ENCODE measurements at places on chromosomes 2 and 18.

DNA sequence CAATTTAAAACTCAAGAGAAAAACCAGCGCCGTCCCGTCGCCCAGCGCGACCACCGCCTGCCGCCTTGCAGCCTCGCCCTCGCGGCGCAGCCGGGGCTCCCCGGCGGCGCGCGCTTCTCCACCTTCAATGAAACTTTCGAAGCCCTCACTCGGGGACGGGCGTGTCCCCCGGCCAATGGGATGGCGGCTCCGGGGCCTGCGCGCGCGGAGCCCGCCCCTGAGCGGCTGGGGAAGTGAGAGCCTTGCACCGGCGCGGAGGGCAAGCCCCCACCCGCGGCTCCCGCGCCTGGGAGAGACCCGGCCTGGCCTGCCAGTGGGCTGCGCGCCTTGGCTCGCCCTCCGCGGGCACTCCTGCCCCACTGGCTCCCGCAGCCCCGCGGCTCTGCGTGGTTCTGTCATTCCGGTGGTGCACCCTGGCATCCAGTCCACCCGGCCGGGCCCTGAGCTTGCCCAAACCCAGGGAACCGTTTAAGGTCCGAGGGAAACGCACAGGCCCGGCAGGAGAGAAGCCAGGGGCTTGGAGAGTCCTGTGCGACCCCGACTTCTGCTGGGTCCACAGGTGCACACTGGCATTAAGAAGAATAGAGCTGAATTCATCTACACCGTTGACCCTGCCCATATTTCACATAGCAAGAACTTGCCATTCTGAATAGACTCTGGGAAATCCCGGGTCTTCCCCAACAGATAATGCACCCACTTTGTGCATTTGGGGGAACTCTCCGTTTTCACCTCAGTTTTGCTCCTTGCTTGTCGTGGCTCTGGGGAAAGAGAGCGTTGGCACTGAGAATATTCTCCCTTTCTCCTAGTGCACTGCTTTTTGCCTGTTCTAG lies at the start of gene PIEZO2:
Gene PIEZO2 (minus strand): TSS at position 129 of the 830 bp plus-strand sequence. CDS start 981 bp downstream, outside the sequence.
- DNase-seq, result peak; percentile 63

DNA sequence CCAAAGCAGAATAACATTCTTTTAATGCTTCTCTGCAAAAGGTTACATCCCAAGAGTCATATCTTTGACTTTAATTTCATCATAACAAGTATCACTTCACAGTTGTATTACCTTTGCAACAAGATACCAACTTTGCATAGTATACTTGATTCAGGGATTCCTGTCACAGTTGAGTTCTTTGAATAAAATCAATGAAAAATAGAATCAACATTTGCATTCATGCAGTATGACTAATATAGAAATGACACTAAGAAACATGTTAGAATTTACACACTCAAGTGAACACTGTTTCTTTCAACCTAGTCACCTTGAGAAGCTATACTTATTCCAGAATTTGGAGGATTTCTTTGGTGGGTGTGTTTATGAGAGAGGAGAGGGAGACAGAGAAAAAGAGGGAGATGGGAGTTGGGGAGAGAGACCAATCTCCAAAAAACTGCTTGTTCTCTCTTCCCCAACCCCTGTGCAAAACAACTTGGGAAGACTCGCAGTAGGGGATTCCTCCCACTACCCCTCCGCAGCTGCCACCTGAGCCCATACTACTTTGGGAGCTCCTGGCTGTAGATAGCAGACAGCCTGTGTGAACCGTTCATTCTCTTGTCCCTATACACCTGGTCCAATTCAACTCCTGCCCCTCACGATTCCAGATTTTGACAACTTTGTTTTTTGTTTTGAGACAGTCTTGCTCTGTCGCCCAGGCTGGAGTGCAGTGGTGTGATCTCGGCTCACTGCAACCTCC lies 57.7 kb downstream of the PELI1 start:
- DNase-seq, result no peak

GRCh38 chr2:127893494-127893893 lies 7.7 kb upstream of the AMMECR1L start:
- no peak for DNase-seq

- no peak for DNase-seq
Measured at GRCh38 chr18:62334120-62334519, 9.0 kb downstream of the TNFRSF11A start.

GRCh38 chr2:82811946-82812345 lies 1647.1 kb downstream of the SUCLG1 start:
- DNase-seq, result no peak

DNA sequence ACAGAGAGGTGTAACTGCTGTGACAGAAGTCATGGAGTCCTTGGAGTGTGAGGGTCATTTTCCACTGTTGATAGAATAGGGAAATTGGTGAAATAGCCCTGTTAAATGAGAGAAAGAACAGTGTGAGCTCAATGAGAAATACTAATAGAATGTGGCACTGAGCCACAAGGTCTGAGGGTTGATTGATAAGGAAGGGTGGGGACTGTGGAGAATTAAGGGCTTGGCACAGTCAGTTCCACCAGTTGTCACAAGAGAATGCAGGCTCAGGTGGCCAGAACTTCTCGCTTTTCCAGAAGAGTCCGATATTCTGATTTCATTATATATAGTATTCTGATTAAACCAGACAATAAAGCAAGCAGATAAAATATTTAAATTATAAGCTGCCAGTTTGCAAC lies 9.1 kb upstream of the IL1RN start:
- DNase-seq, result no peak

DNA sequence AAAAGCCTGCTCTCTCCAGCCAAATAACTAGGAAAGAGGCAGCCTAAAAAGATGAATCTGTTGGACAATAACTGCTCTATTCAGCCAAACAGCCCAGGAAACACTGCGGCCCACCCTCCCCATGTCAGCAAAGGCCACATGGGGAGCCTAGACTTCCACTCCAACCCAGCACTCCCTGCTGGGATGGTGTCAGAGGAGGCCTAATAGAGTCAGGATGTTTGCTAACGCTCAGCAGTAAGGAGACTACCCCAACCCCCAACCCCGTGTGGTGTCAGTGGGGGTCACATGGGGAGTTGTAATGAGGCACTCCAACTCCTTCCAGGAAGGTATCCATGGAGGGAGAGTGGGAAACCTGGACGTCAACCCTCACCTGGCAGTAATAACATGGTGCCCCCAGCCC lies 41.6 kb downstream of the ZBTB7C start:
- no peak for DNase-seq

GRCh38 chr2:40400336-40400953 lies 51.4 kb downstream of the SLC8A1 start:
- DNase-seq, result no peak

DNA sequence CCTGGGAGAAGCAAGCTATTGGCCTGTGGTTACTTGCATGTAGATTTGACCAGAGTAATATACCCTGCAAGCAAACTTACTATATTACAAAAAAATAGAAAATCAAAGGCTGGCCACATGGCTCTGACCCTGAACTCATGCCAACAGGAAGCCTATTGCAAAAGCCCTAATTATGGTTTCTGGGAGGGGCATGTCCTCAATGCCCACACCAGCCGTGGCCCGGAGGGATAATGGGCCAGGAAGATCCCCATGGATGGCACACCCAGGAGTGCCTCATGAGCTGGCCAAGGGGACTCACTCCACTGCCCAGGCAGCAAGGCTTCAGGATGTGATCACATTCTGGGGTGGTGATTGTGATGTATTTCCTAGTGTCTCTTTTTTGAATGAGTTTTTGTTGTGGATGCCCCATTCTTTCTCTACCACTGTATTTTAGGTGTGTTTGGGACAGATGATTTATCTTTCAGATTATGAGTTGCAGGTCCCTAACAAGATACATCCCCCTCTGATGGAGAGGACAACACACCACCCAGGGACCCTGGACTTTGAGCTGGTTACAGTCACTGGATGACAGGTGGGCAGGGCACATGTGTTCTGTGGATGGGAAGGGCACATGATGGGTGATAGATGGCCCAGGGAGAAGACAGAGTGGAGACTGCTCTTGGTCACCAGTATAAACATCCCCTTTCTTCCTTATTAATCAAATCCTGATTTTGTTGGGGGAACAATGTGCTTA lies 18.7 kb upstream of the TFCP2L1 start:
- DNase-seq, result no peak

DNA sequence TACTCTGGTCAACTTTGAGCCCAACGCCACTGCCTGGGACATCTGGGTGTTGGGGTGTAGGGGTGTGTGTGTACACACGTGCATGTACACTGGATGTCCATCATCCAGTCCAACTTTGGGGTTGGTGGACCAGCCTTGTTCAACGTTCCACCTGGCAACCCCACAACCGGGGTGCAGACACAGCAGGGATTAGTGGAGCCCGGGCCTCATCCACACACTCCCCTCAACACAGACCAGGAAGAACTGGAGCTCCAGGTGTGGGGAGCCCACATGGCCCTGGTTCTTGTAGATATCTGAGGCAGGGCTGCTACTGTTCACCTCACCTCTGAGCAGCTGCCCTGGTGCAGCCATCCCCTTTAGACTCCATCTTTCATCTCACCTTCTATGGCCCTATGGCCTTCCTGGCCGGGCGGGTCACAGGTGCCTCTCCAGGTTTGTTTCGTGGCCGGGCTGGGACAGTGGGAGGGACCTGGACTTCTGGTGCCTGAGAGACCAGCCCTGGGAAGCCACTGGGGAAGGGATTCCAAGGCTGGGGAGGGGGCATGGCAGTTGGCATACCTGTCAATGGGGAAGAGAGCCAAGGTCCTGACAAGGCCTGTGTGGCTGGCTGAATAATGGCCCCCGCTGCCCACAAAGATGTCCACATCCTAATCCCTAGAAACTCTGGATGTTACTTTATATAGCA lies 7.5 kb downstream of the NEU2 start:
- DNase-seq, result no peak

DNA sequence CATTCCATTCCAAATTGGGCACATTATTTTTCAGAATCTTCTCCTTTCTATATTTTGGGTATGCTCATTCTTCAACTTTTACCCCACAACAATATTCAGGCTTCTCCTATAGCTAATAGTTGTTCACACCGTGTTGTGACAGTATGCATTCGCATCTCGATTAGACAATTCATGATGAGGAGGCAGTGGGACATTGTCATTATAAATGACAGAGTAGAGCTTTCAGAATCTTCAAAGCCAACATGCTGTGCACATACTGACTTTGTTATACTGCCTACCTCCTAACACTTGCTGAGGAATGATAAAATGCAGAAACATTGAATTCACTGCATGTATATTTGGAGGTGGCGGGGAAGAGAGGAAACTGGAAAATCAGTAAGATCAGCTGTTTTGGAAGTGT lies 714.2 kb downstream of the SUCLG1 start:
- no peak for DNase-seq

DNA sequence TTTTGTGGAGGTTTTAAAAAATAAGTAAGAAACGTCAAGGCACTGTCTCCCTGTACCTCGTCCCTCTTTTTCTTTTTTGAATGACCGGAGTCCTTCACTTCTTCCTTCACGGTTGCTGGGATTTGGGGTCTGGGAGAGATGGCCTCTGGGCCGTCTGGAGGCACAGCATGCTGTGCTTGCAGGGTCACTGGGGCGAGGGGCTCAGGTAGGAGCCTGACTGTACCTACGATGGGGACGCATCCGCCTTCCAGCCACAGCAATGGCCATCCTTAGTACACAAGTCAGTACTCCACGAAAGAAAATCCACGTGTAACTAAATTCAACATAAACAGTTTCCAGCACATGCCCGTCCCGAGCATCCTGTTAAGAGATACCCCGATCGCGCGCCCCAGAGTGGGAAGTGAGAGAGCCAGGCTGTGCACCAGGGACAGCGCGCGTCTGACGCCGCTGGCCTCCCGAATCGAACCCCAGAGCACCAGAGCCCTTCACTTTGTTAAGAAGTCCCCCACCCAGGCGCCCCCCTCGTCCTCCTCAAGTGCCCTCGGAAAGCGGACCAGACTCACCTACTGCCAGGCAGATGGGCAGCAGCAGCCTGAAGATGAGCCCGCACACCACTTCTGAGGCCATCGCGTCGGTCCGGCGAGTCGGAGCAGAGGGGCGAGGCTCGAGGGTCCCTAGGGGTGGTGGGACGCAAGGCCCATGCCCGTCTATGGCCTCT lies 1.2 kb downstream of the PIEZO2 start:
- DNase-seq, result no peak

DNA sequence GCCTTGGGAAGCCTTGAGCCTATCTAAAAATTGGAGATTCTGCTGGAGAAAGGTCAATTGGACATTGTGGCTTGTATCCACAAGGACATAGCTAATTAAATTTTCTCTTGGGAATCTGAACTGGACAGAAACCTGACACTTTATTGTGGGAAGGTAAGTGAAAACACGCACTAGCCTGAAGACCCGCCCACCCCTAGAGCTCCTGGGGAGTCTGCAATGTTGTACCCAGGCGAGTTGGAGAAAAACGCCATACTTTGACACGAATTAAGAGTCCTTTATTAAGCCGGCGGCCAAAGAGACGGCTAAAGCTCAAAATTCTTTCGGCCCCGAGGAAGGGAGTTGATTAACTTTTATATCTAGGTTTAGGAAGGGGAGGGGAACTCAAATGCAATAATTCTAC lies 1.2 kb upstream of the ZNF892 start:
- no peak for DNase-seq

GRCh38 chr2:202046572-202046971 lies 12.9 kb downstream of the FZD7 start:
- DNase-seq, result no peak

DNA sequence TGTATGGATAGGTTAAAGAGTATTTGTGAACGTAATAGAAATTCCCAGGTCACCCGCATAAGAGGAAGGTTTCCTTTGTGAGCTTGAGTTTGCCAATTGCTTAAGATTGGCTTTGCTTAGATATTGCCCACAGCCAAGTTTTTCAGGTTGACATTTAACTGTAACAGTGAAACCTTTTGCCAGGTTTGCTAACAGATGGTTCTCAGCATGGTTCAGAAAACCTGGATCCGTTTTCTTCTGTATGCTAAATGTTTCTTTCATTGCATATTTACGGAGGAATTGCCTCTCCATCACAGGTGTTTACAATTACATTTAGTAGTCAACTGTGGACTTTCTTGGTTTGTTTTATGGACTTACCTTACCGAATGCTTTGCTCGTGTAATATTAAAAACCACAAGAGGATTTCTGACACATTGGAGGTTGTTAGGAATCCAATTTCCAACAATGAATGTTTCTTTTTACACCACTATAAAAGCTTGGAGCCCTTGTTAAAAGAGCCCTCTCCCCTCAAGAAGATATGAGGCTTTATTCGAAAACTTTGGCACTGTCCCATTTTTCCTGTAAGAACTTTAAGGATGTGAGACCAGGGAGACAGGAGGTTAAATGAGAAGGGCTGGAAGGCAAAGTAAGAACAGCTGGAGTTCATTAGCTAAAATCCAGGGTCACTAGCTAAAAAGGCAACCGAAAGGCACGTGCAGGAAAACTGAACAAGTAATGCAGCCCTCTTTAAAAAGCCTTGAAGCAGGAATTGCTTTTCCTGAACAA lies 7.8 kb downstream of the CDK15 start:
- no peak for DNase-seq

- no peak for DNase-seq
Measured at GRCh38 chr2:193894081-193894480, 1699.3 kb upstream of the TMEFF2 start.

- DNase-seq, result no peak
Measured at GRCh38 chr2:99152199-99152895, 2.4 kb downstream of the TSGA10 start.

GRCh38 chr2:239250216-239251081 lies 150.4 kb downstream of the HDAC4 start:
- DNase-seq, result no peak
